Stimulated activated CD4-positive, alpha-beta T cell treated with anti-CD3 and anti-CD28 coated beads, Interleukin-1b, Interleukin-23, amount 100 ng/mL, for 1 hour (primary cell): ENCODE measurements at places on chromosomes 11 and 22.

- no peak for DNase-seq
These were observed 24.8 kb downstream of the DCUN1D5 start for GRCh38 chr11:103067118-103067517.

DNA sequence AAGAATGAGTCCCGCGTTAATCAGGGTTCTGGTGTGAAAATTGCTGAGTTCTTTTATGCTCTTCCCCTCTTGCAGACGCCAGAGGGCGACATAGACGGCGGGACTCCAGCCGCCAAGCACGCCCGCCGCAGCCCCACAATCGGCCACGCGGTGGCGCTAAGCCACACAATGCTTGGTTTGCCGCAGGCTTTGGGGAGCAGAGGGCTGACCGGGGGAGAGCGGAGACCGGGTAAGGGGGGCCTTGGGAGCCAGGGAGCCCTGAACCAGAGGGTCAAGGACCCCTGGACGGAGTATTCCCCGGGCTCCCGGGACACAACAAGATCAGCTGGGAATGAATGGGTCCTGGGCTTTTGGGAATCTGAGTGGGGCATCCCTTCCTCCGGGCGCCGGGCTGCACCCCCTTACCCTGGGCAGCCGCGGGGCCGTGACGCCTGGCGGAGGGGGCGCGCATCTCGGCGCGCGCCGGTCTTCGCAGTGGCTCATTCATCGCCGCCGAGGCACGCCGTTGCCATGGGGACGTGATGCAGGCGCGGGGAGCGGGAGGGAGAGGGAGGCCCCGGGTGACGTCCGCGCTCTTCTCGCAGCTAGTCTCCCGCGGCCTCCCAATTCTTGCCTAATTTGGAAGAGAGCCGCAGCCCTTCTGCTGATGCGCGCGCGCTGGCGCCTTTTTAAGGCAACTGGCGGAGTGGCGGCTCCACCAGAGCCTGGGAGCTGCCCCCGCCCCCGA, 12.2 kb upstream of the NPAS4 start:
- peak; percentile 78 for DNase-seq

DNA sequence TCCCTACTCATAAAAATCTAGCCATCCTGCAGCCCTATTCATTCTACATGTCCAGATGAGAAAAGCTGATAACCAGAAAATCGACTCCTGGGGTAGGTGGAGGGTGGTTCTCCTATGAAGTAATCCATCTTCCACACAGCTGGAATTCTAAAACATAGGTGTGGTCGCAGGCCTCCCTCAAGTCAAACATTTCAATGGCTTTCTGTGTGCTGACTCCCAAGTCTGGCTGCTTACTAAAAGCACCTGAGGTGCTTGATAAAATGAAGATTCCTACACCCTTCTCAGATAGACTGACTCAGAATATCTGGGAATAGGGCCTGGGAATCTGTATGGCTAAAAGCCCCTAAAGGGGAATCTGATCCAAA, 26.1 kb downstream of the IRAG1 start:
- DNase-seq: no peak

GRCh38 chr11:35917676-35918075, 26.2 kb upstream of the LDLRAD3 start:
- no peak for DNase-seq

- no peak for DNase-seq
These were observed 16.3 kb downstream of the GVQW3 start for GRCh38 chr11:76397383-76397782.

DNA sequence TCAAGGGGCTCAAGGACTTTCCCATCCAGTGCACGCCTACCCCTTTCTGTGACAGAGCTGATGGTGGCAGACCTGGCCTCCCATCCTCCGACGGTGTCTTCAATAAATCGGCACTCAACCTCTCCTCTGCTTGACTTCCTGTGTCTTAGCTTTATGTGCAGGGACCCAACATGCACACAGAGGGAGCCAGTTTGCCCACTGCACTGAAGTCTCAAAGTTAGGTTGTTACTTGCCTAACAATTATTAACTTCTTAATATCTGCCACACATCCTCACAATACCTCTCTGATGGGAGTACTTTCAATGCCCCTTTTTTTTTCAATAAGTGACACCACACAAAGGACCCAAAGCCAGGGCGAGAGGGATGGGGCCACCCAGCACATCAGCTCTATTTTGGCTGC, 3.6 kb downstream of the IZUMO1R start:
- no peak for DNase-seq

DNA sequence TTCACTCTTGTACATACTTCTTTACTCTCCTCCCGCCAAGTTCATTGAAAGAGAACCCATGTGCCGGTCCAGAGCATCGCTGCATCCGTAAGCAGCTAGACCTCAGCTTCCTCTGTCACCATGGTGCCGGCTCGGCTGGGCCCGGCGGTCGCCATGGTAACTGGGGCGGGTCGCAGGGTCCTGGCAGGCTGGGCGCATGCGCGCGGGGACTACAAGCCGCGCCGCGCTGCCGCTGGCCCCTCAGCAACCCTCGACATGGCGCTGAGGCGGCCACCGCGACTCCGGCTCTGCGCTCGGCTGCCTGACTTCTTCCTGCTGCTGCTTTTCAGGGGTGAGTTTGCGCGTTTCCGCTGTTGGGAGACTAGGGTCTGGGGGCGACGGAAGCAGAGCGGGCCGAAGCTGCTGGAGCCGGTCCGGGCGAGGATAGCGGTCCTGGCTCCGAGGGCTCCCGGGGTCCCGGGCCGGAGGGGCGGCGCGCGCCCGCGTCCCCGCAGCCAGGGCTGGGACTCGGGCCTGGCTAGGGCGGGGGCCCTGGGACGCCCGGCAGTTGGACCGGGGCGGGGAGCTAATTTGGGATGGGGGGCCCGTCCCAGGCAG, at the start of gene JAM3:
TSS of gene JAM3 (plus strand) at position 244 of the 597 bp plus-strand sequence. CDS start at position 256, 12 bp downstream.
- peak; percentile 93 for DNase-seq

DNA sequence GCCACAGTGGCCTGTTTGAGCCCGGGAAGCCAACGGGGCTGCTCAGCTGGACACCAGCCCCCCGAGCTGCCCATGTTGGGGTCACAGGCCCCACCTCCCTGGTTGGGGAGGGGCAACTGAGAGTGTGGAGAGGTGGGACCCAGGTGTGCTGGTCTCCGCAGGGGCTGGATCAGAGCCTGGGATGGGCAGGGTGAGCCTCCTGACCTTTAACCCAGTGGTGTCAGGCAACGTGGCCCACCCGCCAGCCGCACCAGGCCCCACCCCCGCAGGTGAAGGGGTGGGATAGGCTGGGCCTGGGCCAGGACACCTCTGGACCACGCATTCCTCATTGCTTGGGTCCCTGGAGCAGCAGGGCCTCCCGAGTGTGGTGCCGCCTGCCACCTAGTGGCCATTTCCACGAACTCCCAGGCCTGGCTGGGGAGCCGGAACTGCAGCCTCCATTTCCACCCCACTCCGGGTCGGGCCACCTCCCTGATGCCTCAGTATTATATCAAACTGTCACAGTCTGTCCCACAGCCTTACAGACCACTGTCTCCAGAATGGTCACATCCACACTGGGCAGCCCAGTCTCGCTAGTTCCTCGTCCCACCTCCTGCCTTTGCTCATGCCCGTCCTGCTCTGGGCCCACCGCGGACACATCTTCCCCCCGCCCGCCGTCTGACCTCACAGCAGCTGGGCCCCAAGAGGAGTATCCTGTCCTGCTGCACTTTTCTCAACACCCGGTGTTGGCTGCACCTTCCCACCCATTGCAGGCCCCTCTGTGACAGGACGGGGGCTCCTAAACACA, 13.3 kb upstream of the PPP6R3 start:
- DNase-seq: peak; percentile 54

DNA sequence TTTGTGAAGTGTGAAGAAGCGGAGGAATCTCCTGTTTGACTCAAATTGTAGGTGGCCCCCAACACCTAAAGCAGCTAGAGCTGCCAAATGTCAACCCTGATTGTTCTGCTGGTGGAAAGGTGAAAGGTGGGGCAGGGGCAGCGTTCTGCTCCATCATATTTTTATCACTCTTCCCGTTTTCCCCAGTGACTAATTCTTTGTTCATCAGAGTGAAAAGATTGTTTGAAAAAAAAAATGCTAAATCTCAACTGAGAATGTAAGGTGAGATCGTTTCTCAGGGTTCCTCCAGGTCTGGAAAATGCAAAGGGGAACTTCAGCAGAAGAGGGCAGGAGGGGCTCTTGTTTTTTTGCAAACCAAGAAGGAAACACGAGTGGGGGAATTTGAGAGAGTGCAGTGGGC, 137.7 kb downstream of the MN1 start:
- no peak for DNase-seq

DNA sequence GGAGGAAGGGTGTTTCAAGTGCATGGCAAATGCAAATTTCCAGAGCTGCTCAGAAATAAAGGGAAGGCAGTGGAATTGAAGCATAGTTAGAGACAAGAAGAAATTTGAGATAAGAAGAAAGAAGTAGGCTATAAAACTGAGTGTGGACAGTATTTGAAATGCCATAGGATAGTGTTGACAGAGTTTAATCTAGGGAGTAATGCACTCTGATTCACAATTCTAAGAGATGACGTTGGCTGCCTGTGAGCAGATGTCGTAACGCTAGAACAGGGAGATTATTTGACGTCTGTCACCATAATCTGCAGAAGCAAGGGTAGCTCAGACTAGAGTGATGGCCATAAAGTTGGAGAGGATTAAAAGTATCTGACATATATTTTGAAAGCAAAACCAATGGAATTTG, 389.9 kb upstream of the KIRREL3 start:
- no peak for DNase-seq

GRCh38 chr11:9982796-9983579, 311.0 kb downstream of the SBF2 start:
- no peak for DNase-seq

DNA sequence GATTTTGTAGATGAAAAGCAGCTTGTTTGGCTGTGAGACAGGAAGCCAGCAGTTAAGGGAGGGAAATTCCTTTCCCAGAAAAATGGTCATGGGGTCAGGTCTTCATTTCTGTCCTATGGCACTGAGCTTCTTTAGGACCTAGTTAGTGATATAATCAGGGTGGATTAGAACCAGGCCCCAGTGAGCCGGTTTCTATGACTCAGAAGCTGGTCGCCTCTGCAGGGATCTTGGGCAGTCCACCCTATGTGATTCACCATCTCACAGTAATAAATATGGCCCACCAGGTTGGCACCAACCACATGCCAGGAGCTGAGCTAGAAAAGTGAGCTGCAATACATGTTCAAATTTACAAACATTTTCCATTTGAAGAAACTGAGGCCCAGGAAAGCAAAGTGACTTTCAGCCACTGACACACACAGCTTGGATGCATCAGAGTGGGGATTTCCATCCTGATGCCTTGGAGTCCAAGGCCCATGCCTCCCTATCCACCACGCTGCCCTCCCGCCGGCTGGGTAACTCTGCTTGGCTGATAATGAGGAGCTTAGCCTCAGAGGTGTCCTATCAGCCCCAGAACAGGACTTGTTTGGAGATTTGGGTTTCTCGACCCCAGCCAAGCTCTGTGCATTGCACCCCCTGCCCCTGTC, 42.0 kb downstream of the CD82 start:
- DNase-seq: no peak

- DNase-seq: peak; percentile 9
These were observed 19.6 kb downstream of the MACROD1 start for GRCh38 chr11:64146036-64146955.

DNA sequence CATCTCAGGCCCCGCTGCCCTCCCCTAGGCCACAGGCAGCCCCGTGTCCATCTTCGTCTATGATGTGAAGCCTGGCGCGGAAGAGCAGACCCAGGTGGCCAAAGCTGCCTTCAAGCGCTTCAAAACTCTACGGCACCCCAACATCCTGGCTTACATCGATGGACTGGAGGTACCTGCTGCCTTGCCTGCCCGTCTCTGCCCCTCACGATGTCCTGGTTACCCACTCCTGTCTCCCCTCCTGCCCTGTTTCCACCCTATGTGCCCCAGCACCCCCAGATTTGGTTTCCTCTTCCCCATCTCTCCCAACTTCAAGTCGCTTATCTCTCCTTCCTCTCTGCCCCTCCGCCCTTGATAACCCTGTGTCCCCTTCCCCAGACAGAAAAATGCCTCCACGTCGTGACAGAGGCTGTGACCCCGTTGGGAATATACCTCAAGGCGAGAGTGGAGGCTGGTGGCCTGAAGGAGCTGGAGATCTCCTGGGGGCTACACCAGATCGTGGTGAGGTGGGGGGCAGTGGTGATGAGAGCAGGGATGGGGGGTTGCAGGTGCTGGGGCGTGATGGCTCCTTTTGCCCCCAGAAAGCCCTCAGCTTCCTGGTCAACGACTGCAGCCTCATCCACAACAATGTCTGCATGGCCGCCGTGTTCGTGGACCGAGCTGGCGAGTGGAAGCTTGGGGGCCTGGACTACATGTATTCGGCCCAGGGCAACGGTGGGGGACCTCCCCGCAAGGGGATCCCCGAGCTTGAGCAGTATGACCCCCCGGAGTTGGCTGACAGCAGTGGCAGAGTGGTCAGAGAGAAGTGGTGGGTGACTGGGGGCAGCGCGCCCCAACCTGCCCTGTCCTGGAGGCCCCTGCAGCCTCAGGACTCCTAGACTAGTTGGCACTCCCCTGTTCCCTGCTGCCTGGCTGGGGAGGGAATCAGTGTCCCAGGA, 930 bp downstream of the SCYL1 start:
- no peak for DNase-seq

GRCh38 chr11:47101406-47101805, 75.3 kb downstream of the ARFGAP2 start:
- DNase-seq: no peak

DNA sequence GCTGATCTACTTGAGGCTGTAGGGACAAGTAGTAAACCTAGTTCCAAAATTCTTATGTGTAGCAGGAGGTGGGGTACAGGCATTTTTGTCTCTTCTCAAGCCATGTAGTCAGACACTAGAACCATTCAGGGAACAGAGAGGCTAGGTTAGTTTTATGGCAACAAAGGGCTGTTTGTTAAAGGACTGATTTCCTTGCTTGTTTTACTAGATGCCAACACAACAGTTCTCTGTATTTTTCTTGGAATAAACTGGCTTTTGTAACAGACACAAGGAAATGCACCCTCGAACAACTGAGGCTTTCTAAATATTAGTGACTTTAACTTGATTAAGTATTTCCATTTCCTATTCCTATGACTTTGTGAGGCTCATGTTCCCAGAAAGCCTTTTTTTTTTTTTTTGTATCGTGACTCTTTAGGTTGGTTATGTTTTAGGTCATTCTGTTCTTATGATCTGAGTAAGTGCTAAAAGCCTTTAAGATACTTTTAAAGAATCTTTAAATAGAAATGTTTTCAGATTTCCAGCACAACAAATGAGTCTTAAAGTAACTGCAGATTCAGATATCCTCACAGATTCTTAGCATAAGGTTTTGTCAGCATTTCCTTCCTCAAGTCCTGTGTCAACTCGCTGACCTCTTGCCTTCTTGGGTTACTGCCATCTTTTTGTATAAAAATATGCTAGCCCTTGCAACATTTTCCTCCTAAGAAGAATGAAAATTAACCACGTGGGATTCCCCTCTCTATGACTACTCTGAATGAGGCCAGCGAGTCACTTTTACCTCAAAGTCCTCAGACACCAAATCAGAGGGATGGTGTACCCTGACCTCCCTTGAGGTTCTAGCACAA, 92.5 kb downstream of the CCDC83 start:
- DNase-seq: no peak
